ENCODE measurements at places on chromosomes 13 and 19.

- DNase-seq = no peak
Observed at GRCh38 chr19:44700547-44700946, 1.6 kb downstream of the CEACAM16 start.

DNA sequence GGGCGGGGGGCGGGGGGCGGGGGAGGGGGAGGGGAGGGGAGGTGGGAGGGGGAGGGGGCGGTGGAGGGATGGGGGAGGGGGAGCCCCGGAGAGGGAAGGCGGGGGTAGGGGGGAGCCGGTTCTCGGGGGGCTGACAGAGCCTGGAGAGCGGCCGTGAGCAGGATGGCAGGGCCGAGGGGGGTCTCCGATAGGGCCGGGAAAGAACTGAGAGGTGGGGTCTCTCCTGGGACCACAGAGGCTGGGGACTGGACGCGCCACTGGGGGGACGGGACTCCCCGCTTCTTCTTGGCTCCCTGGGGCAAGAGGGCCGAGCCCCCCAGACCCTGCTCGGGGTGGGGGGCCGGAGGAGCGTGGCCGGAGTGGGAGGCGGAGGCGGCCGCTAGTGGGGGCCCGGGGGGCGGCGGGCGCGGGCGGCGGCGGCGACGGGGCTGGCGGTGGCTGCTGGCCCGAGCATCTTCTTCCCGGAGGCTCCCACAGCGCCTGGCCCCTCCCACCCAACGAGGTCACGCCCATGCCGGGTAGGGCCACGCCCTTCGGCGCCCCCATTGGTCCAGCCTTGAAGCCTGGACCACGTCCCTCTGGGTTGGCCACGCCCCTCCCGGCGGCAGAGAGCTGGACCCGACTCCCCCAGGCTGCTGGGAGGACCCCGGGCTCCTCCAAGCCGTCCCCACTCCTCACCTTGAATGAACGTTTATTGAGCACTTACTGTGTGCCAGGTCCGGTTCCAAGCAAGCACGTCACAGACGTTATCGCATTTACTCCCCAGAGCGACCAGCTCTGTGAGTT, at the start of gene NOVA2:
Gene NOVA2, minus strand, starts transcription at position 313 of the 786 bp plus-strand sequence. CDS start 514 bp downstream, outside the sequence.
- DNase-seq = no peak

DNA sequence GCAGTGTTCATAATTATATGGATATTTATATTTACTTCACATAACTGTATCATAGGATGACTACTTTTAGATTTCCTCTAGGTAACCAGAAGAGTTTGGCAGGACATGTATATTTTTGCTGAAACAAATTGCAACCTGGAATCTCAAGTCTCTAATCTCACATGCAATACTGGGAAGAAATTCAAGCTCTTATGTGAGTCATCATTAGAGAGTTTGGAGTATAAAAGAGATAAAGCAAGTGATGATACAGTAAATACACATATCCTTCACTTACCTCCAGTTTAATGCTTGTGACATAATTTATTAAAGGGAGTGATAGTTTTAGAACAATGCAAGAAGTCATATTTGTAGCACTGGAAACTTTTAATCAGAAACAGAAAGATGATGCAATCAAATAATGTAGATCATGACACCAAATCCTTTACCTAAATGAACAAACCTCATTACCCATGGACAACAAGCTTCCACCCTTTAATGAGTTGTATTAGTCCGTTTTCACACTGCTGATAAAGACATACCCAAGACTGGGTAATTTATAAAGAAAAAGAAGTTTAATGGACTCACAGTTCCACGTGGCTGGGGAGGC, 15.8 kb upstream of the OR7A17 start:
- DNase-seq = no peak

DNA sequence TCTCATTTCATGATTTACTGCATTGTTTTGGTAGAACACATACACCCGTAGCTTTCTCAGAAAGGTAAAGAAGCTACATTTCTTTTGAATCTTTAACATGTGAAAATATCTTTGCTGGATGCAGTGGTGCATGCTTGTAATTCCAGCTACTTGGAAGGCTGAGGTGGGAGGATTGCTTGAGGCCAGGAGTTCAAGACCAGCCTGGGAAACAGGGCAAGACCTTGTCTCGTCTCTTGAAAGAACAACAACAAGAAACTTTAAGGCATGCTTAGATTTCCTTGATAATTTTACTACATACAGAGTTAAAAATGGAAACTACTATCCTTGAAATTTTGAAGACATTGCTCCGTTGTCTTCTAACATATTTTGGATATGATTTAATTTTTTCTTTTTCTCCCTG, 7.7 kb downstream of the RNF113B start:
- no peak for DNase-seq

GRCh38 chr13:33493672-33494365, 208.3 kb upstream of the STARD13 start:
- no peak for DNase-seq
